ENCODE measurements at places on chromosomes 1 and 21. TPM values are rescaled to one million over a fixed set of nuclear protein-coding genes. Genes with fewer than 3 reads are reported as not detected.

PADI3 gene
- not detected for total RNA-seq

CYP4B1 gene
- total RNA-seq: 0.69 TPM

WNT3A gene
- not detected for total RNA-seq

DNA sequence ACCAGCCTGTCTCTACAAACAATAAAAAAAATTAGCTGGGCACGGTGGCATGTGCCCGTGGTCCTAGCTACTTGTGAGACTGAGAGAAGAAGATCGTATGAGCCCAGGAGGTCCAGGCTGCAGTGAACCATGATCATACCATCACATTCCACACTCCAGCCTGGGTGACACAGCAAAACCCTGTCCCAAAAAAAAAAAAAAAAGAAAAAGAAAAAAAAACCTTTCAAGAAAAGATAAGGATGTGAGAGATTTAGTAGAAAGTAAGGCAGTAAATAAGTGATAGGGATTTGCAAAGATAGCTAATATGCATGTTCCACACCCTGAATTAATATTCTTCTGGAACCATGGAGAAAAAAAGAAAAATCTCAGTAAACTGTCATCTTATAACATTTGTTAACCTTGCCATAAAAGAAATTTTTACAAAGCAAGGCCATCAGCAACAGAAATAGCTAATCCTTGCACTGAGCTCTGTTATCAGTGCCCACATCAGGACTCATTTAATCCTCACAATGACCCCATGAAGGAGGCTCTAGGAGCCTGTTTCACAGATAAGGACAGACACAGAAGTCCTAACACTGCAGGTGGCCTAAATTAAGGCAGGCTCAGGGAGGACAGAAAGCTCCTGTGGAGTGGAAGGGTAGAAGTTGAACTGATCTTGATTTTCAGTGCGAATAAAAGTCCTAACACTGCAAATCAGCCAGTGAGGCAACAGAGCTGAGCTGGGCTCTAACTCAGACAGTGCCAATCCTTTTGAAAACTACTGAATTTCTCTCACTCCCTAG, 7.6 kb downstream of the GNB1 start:
- 0 out of 3 replicates have a peak overlapping the region, but pooled peaks have one; percentile 10 for H3K27ac ChIP-seq
- H3K27me3 ChIP-seq: no peaks in the 10 kb centered on the region
- no peak overlapping the region for H3K4me3 ChIP-seq
- H3K36me3 ChIP-seq: peaks cover 26% of the 10 kb centered on the region

GRCh38 chr1:41848216-41848952, 70.3 kb downstream of the HIVEP3 start:
- H3K36me3 ChIP-seq: no peaks in the 10 kb centered on the region
- DNase-seq: no peak
- H3K27me3 ChIP-seq: peaks cover 25% of the 10 kb centered on the region
- no peak overlapping the region for H3K27ac ChIP-seq

GRCh38 chr1:119987112-119987511, 82.3 kb downstream of the NOTCH2 start:
- H3K27ac ChIP-seq: no peak overlapping the region
- no peak overlapping the region for H3K4me3 ChIP-seq
- H3K27me3 ChIP-seq: no peaks in the 10 kb centered on the region

ASPM gene
- total RNA-seq: 56.2 TPM

- H3K27me3 ChIP-seq: peaks cover 48% of the 10 kb centered on the region
- peaks cover 19% of the 10 kb centered on the region for H3K4me1 ChIP-seq
- no peak within 1 kb of the TSS for H3K27ac ChIP-seq
- no peak for DNase-seq
Observed at GRCh38 chr1:14598498-14599182, at the start of gene KAZN. TSS of gene KAZN (plus strand) at chr1:14598685.

DNA sequence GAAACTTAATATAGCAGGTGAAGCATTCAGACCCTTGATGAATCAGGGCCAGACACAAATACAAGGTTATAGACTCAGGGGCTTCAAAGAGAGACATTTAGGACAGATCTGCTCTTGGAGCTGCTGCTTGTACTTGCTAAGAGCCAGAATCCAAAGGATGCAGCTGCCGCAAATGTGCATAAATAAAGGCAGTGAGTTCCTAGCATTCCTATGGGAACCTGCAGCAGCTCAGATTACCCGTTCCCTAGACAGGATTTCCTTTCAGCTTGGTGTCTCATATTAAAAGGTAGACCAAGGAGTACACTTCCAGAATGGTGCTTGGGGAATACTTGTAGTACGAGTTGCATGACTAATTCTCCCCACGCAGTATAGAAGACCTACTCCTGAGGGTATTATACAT, 9.7 kb upstream of the LRRC53 start:
- no peak overlapping the region for H3K4me3 ChIP-seq
- H3K36me3 ChIP-seq: no peaks in the 10 kb centered on the region

DNA sequence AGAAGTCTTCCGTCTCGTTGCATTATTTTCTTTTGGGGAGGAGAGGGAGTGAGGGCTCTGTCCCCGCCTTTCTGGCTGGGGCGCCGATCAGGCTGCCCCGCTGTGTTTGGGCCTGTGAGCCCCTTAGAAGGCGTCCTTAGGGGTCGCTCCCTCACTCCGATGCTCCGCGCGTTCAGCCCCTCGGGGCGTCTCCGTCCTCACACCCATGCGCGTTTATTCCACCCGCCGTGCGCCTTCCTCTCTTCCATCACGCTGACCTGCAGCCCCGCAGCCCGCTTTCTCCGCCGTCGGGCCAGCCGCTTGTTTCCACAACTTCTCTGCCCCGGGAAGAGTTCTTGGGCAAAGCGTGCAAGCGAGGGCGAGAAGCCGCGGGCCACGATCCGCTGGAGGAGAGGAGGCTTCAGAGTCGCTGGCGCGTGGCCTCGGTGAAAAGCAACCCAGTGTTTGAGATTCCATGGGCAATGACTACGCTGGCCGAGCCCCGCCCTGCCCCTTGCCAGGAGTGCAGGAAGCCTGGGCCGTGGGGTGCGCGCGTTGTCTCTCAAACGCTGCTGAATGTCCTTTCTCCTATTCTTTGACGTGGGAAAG, 27.7 kb downstream of the TRIM11 start:
- H3K27me3 ChIP-seq: no peaks in the 10 kb centered on the region
- peak overlapping the region; percentile 30 for H3K27ac ChIP-seq
- H3K4me1 ChIP-seq: no peaks in the 10 kb centered on the region

DNA sequence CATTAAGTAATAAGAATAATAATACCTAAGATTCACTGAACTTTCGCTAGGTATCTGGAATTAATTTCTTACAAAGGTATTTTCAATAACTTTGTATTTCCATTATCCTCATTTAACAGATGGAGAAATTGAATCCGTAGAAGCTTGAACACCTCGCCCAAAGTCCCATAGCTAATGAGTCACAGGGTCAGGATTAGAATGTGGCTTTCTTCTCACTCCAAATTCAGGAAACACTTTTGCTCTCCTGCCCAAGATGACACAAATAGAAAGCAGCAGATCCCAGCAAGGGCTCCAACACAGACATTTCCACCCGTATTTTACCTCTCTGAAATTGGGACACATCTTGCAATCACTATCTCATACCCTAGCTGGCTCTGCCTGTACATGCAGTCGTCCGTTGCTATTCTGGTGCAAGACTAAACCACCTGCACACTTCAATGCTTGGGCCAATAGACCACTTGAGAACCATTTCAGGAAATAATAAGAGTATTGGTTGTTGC, 125.9 kb upstream of the GREM2 start:
- no peaks in the 10 kb centered on the region for H3K36me3 ChIP-seq
- no peak overlapping the region for H3K27ac ChIP-seq
- no peak for DNase-seq
- no peak overlapping the region for H3K4me3 ChIP-seq
- H3K27me3 ChIP-seq: no peaks in the 10 kb centered on the region

- no peak overlapping the region for H3K27ac ChIP-seq
- no peaks in the 10 kb centered on the region for H3K4me1 ChIP-seq
- no peak overlapping the region for H3K4me3 ChIP-seq
- H3K36me3 ChIP-seq: peaks cover 19% of the 10 kb centered on the region
Observed at GRCh38 chr1:245938046-245938435, 569.0 kb downstream of the SMYD3 start.

DNA sequence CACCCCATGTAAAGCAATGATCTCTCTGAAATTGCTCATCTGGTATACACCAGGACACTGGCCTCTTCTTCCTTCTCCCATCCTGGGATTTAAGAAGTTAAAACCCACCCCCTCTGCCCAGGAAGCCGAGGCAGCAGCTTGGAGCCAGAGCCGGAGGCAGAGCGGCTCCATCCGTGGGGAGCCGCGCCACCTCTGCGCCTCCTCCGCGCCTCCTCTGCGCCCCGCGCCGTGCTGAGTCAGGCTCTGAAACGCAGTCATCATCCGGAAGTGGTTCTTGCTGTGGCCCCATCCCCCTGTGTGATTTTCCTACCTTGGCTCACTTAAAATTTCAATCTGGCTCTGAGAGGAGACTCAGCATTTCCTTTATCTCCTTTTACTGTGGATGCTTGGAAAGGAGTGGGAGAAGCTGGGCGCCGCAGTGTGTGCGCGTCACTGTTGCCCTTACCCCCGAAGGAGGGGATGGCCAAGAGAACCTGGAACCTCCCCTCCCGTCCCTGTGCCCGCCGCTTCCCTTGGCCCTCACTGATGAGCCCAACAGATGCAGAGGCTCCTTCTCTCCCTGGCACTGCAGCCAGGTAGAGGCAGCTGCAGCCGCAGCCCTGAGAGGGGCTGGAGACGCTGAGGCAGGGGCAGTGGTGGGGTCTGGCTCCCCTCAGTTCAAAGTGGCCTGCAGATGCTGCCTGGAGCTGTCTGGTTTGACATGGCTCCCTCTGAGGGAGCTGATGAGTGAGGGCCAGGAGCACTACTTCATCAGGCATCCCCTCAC, 15.3 kb upstream of the NPHP4 start:
- 0 out of 2 replicates have a peak overlapping the region, but pooled peaks have one; percentile 9 for H3K4me3 ChIP-seq
- peak; percentile 78 for DNase-seq
- H3K36me3 ChIP-seq: no peaks in the 10 kb centered on the region
- peaks cover 54% of the 10 kb centered on the region for H3K4me1 ChIP-seq

- H3K27me3 ChIP-seq: no peaks in the 10 kb centered on the region
- no peak for DNase-seq
- no peaks in the 10 kb centered on the region for H3K36me3 ChIP-seq
- no peaks in the 10 kb centered on the region for H3K4me1 ChIP-seq
- no peak overlapping the region for H3K27ac ChIP-seq
- H3K4me3 ChIP-seq: no peak overlapping the region
Observed at GRCh38 chr1:104884939-104885338, 1135.2 kb downstream of the AMY1C start.

GRCh38 chr1:74486036-74486435, 26.4 kb downstream of the LRRC53 start:
- no peak overlapping the region for H3K4me3 ChIP-seq
- H3K4me1 ChIP-seq: no peaks in the 10 kb centered on the region
- no peaks in the 10 kb centered on the region for H3K36me3 ChIP-seq
- H3K27ac ChIP-seq: no peak overlapping the region
- no peak for DNase-seq

SPRR2A gene
- not detected for total RNA-seq

RALGPS2 gene
- total RNA-seq: 3.4 TPM
